ENCODE measurements at places on chromosomes 2 and 18.

DNA sequence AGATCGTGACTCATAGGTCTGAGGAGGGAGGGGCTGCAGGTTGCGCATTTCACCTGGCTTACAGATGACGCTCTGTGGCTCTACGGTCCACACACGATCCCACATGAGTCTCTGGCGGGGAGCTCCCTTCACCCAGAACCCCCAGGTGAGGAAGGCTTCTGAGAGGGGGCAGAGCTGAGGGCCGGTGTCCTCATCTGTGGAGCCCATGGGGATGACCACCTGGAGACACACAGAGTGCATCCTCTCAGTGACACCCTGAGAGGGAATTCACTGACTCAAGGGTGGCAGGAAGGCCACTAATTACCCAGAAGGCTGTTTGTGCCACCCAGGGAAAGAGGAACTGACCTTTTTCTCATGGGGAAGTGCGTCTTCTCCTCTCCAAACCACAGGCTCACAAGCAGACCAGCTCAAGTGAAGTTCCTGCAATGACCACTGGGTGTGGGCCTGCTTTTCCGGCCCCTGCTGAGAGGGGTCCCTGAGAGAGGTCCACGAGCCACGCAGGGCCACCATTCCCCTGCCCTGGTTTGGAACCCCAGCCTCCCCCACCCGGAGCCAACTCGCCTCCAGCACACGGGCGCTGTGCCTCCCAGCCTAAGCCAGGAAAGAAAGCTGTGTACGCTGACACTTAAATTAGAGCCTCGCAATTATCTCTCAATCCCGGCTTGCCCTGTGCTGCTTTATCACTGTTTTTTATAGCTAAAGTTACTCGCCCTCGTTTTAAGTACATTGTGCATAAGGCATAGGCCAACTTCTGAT is 114.1 kb downstream of the BCL11A start:
- no peak for DNase-seq

DNA sequence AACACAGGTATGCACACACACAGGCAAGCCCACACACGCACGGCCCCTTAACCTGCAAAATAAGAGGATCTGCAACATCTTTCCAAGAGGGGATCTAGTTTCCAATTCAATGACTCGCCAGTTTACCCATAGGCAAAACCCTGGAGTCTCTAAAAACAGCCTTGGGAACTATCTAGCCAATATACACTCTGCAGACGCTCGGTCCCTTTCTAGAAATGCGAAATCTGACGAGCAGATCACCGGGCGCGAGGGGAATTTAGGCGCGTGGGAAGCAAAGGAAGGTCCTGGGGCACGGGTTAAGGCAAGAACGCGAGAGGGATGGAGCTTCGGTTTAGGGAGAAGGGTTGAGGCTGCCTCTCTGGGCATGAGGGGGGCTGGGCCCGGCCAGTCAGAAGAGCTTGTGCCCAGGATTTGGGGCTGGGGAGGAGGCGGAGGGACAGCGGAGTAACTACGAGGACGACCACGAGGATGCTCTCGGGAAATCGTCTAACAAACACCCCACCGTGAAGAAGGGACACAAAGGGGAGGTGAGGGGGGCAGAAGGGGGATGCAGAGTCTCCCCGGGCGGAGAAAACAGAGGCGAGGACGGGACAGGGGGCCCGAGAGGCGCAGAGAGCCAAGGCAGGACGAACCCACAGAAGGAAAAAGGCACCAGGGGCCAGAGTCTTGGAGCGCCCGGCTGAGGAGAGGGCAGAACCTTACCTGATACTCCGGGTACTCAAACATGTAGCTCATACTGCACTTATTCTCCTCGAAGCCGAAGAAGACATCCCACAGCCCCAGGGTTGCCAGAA is 542 bp downstream of the PGAP1 start:
- DNase-seq: no peak

DNA sequence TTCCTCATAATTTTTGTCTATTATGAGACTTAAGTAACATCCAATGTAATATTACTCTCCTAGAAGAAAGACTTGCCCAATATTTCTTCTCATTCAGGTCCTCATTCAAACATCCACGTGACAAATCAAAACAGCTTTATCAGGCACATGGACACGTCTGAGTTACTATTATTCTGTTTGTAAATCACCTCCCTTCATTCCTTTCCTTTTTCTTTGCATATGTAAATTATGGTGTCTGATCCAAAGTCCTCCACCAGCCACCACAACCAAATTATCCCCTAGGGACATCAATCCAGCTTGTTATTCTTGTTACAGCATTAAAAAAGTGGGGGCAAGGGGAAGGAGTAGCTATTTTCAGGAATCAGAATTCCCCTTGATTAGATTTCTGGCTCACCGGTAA is 7.1 kb downstream of the TMEM163 start:
- no peak for DNase-seq

DNA sequence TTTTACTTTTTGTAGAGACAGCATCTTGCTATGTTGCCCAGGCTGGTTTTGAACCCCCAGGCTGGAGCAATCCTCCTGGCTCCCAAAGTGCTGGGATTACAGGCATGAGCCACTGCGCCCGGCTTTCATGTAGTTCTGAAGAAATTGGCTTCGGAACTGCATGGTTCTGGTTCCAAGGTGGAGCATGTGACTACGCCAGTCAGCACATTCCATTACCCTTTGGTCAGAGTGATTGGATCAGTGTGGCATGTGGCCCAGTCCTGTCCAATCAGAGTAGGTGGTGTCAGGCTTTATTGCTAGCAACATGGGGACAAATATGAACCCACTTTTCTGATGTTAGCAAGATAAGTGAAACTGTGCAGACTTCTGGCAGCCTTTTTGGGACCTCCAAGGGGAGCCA is 16.3 kb upstream of the ATOH8 start:
- DNase-seq: no peak

GRCh38 chr2:49332415-49332814 is 178.1 kb upstream of the FSHR start:
- no peak for DNase-seq

DNA sequence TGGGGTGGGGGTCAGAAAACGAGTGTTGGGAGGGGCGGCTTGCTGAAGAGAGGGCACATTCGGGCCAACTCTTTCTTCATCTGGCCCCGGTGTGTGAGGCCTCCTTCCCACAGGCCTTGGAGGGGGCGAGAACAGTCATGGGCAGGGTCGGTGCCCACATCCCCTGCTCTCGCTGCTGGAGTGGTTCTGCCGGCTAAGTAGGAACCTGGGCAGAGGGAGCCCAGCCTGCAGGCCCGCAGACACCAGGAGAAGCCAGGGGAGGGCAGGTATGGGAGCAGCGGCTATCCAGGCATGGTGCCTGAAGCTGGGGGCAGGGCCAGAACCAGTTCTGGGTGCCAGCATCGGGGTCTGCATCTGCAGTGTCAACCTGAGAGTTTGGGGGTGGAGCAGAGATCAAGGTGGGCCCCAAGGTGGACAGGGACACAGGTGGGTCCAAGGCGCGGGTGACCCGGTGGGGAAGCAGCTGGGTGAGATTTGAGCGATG is 46.6 kb upstream of the HPCAL1 start:
- no peak for DNase-seq

DNA sequence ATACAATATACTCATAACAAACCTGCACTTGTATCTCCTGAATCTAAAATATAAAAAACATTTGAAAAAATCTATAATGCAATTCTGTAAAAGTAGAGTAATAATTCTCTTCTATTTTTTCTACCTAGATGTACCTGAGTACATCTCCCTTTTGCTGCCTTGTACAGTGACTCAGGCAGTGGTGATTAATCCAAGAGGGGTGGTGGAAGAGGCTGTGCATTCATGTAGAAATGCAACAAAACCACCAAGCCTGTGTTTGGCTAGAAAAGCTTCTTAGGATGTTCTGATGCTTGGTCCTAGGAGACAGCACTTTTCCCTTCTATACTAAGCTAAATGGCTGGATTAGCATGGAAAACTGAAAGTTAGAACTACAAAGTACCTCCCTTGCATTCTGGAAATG is 245.8 kb downstream of the DPP10 start:
- no peak for DNase-seq

- no peak for DNase-seq
Observed at GRCh38 chr2:136502660-136503059, 262.7 kb upstream of the THSD7B start.

DNA sequence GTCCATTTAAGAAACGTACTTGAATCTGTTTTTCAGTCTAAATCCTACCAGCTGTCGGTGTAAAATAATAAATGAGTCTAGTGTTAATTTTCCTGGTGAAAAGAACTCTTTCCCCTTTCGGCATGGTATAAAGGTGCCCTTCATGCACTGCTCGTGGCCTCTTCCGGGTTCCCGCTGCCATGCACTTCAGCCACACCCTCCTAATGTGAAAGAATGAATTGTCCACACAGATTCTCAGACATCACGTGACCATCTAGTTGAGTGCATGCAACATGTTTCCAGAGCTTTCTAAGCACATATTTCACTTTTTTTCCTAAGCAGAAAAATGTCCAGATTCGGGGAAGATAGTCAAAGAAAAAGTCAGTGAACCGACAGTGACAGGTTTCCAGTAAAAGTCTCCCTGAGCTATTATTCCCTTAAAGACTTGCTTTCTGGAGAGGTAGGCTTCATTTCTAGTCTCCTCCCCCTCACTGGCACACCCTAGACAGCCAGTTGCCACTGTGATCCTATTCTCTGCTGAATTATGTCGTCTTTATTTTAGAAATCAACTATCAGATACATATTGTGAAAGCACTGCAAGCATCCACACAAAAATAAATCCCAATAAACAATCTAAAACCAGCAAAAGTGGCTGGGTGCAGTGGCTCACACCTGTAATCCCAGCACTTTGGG is 65.9 kb upstream of the RPL31 start:
- no peak for DNase-seq

GRCh38 chr18:62386601-62387000 is 61.5 kb downstream of the TNFRSF11A start:
- no peak for DNase-seq

DNA sequence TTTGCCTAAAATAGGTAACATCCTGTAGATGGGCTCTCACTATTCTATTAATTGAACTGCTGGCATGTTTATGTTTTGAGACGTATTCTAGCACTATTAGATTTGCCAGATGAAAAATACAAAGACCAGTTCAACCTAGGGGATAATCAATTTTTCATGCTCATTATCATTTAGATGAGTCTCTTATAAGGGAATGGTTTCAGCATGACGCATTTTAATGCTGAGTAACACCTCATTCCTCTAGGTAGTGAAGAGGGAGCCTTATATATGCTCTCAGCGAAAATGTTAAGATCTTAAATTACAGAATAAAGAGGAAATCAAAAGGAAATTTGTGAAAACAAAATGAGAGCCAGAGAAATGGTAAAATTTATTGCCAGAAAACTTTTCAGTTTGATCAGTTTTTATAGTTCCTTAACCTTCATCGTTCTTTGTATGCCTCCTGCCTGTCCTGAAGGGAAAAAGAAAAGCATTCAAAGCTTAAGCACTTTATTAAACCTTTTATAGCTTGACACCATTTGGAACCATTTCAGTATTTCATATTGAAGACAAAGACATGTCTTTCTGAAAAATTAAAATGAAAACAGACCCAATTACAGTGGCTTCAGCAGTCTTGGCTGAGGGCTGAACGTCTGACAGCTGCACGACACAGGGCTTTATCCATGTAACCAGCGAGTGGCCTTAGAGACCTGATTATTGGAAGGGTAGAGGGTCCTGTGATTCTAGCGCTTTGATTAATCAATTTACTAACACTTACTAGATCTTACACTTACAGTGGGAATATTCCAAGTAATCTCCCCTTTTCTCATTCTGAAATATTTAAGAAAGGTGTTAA is 112.8 kb downstream of the ADCYAP1 start:
- no peak for DNase-seq

DNA sequence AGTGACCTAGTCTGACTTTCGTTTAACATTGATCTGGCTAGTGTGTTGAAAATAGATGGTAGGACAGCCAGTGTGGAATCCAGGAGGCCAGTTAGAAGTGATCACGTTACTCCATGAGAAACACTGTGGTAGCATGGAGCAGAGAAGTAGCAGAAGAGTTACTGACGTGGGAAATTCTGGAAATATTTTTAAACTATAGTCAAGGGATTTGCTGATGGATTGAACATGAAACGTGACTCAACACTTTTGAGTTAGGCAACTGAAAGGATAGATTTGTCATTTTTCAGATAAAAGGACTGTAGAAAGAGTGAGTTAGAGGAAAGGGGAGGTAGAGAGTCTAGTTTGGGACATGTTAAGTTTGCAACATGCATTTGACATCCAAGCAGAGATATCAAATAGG is 130.4 kb downstream of the IRS1 start:
- DNase-seq: no peak

DNA sequence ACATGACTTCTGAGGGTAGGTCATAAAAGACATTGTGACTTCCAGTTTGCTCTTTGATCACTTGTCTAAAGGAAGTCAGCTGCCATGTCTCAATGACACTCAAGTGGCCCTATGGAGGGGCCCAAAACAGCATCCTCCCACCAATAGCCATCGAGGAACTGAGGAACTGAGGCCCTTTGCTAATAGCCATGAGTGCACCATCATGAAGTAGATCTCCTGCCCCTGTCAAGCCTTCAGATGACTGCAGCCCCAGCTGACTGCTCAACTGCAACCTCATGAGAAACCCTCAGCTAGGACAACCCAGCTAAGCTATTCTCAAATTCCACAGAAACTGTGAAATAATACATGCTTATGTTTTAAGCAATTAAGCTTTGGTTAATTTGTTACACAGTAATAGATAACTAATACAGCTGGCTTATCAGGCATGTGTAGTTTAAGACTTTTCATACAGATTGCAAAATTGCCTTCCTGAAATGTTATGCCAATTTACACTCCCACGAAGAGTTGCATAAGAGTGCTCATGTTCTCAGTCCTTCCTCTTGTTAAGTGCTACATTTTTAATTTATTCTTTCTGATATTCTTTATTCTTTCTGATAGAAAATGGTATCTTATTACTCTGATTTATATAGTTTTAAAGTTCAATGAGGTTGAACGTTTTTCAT is 105.6 kb upstream of the NDUFV2 start:
- DNase-seq: no peak

GRCh38 chr2:9656270-9656766 is 25.5 kb upstream of the YWHAQ start:
- no peak for DNase-seq

DNA sequence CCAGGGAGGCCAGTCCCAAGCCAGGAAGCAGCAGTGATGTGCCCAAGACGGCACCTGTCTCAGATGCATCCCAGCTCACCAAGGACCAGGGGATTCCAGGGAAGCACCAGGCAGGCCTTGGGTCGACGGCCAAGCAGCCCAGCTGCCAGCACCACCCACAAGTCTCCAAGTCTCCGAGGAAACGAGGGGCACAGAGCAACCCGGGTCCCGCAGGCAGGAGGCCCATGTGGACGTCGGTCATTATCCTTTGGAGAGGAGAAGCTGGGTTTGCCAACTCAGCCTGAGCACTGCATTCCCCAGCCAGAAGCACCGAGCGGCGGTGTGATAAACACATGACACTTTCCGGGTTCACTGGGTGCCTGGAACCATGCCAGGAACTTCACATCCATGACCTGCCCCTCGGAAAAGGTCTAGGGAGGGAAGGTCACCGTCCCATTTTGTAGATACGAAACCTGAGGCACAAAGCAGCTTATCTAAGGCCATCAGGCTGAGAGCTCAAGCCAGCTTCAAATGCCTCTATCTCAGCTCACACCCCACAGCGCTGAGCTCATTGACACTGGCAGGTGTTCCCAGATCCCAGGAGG is 104.5 kb downstream of the ZNF516 start:
- no peak for DNase-seq

- no peak for DNase-seq
Observed at GRCh38 chr2:148027822-148028221, 6.9 kb downstream of the MBD5 start.

- DNase-seq: no peak
Observed at GRCh38 chr2:25098056-25098455, 56.2 kb downstream of the EFR3B start.

GRCh38 chr2:181454686-181455450 is 2.3 kb upstream of the ITGA4 start:
- no peak for DNase-seq

All from T-helper 1 cell (primary cell).